Skeletal muscle cell (primary cell): ENCODE measurements at places on chromosomes 12 and 14.

DNA sequence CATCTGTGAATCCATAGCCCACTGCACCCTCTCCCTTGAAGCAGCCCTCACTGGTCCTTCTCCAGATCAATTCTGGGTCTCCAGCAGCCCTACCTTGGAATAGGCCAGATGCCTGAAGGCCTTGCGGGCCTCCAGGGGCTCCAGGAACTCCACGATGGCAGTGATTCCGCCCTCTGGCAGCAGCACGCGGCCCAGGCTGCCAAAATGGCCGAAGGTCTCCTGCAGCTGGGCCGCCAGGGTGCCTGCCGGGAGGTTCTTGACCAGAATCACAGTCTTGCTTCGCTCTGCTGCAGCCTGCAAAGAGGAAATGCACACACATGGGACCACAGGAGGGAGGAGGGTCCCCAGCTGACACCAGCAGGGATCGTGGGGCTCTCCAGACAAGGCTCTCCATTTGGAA, 26.3 kb downstream of the RBM19 start:
- no peak for DNase-seq

DNA sequence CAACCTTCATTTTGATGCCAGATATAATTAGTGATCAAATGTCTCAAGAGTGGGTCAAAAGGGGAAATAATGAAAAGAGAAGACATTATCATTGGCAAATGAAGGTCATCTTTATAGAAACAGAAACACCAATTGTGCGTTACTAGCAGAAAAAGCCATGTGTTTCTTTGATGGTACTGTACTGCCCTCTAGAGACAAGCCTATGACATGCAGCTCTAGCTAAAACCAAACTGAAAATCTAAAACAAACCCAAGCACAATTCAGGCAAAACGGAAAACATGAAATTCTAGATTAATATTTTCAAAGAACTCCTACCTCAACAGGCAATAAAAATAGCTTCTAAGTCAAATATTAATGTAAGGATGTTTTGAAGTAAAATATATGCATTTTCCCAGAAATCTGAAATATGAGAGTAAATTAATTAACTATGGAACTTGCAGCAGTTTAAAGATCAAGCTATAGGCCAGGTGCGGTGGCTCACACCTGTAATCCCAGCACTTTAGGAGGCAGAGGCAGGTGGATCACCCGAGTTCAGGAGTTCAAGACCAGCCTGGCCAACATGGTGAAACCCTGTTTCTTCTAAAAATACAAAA, 115.4 kb downstream of the KLHL28 start:
- DNase-seq: peak; percentile 2

- DNase-seq: no peak
These were observed 78.1 kb downstream of the KSR2 start for GRCh38 chr12:117890644-117891043.

DNA sequence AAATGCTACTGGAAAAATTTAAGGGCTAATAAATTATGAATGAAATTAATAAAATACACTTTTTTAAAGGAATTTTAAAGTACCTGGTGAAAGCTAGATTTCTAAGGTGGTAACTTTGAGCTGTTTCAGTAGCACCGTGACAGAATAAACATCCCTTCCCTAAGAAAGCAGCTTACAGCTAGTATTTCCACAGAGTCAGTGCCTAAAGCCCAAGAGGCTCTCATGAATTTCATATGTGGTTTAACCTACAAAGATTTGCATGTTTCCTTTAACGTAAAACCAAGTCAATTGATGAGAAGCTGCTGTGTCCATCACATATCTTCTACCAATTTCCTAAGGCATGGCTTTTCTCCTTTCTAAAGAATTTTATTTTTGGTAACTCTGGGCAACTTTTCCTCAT, 56.8 kb downstream of the IFNG start:
- DNase-seq: no peak

DNA sequence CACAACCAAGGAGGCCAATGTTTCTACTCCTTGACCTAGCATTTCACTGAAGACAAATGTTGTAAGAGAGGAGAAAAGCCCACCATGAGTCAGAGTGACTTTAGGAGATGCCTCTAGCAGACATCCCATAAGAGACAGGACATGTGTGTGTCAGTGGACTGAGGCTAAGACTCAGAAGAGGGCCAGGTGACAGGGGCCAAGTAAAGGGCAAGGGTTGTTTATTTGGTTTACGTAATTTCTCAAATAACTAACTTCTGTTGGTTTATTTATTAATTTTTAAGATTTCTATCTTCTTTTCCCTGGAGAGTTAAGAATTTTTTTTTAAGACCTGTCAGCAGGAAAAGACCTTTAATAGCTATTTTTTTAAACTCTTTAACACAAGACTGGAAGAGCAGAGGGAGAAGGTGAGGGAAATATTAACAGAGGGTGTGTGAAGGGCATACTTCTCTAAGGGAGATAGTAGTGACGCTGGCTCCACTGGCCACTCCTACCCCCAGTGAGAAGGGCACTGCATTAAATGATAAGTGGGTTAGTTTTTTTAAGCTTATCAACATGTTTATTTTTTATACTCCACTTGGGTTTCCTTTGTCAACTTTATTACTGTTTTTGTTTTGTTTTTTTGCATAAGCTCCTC, 3.4 kb downstream of the PNP start:
- DNase-seq: no peak

DNA sequence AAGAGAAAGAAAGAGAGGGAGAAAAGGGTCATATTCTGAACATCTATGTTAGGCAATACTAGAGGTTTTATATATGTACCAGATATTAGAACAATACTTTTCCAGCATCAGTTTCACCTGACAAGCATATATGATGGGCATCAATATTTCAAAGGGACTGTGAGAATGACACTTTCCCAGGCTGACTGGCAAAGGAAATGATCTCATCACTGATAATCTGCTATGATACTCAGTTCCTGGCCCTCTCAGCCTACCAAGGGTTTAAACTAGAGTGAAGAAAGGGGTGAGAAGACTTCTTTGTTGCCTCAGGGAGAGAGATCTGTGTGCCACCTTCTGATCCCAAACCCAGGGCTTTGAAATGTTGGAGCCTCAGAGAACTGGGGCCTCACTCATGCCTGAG, 183.5 kb downstream of the TTC8 start:
- no peak for DNase-seq

GRCh38 chr12:52308806-52309425, 12.3 kb downstream of the KRT83 start:
- no peak for DNase-seq

- DNase-seq: no peak
These were observed 170.0 kb downstream of the SLC5A8 start for GRCh38 chr12:101039848-101040531.

DNA sequence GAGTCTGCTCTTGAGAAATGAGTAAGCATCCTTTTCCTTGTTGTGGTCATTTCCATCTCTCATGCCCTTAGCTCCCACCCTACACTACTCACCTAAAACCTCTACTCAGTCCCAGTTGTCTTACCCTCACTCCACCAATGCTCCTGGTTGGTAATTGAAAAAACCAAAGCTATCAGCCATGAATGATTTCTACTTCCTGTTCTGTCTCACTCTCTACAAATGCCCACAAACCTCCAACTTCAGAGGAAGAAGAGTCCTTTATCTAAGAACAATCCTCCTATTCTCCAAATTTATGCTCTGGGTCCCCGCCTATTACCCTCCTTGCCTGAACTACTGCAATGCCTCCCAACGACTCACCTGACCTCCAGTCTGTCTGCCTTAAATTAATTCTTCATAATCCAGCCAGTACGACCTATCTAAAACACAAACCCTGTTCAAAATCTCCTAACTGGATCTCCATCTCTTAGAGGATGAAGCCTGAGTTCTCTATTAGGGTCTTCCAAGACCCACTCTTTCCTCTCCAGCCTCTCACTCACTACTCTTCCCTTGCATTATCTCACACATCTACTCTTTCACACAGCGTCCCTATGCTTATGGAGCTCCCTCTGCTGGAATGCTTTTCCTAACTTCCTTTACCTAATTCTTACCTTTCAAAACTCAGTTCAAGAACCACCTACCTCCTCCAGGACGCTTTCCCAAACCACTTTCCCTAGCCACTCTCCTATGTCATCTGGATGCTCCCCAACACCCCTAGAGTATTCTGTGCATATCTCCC, 2.2 kb downstream of the DHRS1 start:
- DNase-seq: no peak

- DNase-seq: no peak
These were observed 29.3 kb downstream of the PPM1A start for GRCh38 chr14:60278350-60278749.

- no peak for DNase-seq
These were observed 89.4 kb downstream of the RPAP3 start for GRCh38 chr12:47616440-47616839.

DNA sequence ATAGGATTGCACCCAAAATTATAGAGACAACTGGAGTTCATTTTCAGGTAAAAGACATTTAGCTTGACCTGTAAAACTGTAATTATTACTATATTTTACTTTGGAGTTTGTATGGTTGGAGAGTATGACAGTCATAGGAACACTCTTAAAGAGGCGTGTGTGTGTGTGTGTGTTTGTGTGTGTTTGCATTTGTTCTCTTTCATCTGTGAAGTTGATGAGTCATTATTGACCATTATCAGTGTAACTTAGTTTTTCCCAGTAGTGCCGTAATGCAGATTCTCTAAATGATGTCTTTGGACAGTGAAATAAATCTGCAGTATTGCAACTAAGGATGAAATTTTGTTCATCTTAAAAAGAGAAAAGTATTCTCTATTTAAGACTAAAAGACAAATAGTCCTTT, 13.0 kb downstream of the WASHC4 start:
- no peak for DNase-seq

DNA sequence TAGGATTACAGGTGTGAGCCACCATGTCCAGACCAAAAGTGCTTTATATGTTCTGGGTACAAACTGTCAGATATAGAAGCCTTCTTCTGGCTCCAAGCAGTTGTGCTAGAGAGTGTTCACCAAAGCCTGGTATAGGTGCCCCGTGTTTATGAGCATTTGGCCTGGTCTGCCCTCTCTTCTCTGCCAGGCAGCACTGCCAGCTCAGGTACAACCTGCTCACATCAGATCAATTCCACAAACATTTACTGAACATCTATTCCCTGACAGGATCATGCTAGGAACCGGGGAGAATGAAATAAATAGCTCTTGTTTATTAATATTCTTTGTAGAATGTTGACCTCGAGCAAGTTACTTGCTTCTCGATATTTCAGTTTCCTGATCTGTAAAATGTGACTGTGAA, 20.0 kb upstream of the SOCS2 start:
- DNase-seq: no peak

DNA sequence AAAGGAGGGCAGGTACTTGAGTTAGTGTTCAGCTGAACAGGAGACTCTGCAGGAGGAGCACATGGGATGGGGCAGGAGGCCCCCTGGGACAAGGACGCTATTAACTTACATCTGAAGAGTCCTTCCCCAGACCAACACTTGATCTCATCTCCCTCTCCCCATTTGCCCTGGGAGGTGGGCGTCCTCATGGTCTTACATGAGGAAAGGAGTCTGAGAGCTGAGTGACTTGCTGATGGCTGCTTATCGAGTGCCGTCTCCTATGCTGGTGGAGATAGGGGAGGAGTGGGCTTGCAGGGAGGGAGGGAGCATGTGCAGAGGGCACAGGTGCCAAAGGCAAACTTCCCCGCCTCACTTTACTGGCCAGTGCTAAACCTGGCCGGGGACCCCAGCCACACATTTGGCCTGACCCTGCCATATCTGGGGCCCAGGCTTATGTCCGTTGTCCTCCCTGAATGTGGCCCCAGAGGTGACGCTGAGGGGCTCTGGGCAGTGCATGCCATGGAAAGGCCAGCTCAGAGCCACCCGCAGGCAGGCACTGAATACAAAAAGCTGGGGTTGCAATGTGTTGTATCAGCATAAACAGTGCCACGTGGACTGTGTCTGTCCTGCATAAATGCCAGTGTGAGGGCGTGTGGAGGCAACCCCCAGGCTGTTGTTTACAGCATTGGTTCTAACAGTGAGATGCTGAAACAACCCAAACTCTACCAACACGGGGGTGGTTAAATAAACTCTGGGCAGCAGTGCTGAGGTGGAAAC, 29.4 kb downstream of the FAIM2 start:
- no peak for DNase-seq

DNA sequence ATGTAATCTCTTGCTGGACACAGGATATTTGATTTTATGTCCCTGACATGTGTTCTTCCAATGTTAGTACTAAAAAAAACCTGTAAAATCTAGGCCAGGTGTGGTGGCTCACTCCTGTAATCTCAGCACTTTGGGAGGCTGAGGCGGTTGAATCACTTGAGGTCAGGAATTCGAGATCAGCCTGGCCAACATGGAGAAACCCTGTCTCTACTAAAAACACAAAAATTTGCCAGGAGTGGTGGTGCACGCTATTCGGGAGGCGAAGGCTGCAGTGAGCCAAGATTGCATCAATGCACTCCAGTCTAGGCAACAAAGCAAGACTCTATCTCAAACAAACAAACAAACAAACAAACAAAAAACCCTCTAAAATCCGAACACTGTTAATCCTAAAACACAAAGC, 68.0 kb downstream of the FERMT2 start:
- DNase-seq: no peak

DNA sequence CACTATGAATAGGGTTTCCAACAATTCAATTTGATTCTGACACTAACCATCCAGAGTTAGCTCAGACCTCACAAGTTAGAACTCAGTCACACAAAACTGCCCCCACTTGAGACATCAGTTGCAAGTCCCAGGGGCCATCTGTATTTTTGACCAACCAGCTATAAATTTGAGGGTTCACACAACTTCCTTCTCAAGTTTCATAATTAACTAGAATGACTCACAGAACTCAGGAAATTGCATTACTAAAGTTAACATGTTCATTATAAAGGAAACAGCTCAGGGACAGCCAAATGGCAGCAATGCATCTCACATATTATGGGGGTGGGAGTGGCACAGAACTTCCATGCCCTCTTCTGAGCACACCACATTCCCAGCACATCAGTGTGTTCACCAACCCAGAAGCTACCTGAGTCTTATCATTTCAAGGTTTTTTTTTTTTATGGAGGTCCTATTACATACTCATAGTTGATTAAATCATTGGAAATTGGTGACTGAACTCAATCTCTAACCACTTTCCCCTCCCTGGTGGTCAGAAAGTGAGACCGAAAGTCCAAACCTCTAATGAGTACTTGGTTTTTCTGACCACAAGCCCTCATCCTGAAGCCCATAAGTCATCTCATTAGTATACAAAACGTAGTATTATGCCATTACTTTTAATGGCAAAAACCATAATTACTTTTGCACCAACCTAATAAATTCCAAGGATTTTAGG, 1721.5 kb upstream of the SEL1L start:
- no peak for DNase-seq
